ENCODE measurements at places on chromosomes 11 and 22.

- no peak for DNase-seq
Observed at GRCh38 chr11:75541193-75542087, 15.7 kb upstream of the GDPD5 start.

GRCh38 chr11:112121981-112122615 lies 35.4 kb downstream of the SDHD start:
- no peak for DNase-seq

DNA sequence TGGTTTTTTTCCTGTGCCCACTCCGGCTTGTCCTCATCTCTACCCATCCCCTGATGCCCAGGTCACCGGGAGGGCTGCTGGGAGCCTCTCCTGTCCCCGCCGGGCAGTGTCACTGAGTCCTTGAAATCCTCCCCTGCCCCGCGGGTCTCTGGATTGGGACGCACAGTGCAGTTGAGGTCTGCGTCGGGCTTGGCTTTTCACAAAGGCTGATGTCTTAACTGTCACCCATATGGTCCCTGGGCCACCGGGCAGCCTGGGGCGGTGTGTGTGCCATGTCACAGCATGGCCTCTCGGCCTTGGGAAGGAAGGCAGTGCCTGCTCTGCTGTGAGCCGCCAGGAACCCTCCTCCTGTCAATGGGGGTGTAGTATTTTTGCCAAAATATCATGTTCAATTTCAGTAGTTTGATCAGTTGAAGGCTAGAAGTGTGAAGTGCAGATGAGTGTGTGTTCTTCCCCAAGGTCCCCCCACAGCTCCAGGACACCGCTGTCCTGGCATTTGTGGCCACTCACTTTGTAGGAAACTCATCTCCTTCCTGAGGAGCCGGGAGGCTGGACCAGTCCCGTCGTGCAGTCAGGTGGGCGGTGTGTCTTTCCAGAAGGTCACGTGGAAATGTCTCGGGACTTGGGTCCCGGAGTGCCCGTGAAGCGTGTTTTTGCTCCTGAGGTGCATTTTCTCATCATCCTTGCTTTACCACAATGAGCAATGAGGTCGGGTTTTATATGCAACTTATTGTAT lies 37.6 kb downstream of the CTTN start:
- DNase-seq, result no peak

DNA sequence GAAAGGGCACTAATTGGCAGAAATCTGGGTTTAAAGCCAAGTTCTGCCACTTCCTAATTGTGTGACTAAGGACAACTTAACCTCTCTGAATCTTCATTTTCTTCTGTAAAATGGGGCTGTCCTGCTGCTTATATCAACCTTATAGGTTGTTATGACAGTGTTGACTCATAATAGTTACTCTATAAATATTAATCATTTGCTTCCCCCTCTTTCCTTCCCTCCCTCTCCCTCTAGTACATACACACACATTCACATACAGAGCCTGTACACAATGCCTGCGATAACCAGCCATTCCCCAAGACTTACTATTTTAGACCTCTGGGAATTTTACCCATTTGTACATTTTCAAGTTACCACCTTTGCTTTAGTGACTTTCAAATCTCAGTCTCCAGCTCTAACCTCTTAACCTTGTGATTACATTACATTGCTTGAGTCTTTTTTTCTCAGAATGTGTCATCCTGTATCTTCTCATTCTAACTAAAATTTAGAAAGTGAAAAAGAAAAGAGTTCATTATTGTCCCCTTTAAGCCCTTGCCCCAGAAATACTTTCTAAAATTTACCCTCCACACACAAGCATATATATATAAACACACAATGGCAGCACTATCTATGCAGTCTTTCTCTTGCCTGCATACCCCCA lies 31.9 kb downstream of the GDPD4 start:
- no peak for DNase-seq

- DNase-seq, result no peak
Observed at GRCh38 chr22:32063701-32064100, 20.6 kb downstream of the SLC5A1 start.

GRCh38 chr11:8567602-8568198 lies 26.3 kb downstream of the STK33 start:
- DNase-seq, result no peak

GRCh38 chr11:46075928-46076327 lies 45.3 kb downstream of the PHF21A start:
- no peak for DNase-seq

GRCh38 chr22:28907311-28908008 lies 24.1 kb downstream of the ZNRF3 start:
- no peak for DNase-seq

- DNase-seq, result no peak
Observed at GRCh38 chr11:78691215-78691614, 116.6 kb upstream of the NARS2 start.
